ENCODE measurements at places on chromosomes 7 and 10.

GRCh38 chr10:58590152-58590840 is 77.6 kb downstream of the BICC1 start:
- peak; percentile 98 for DNase-seq

DNA sequence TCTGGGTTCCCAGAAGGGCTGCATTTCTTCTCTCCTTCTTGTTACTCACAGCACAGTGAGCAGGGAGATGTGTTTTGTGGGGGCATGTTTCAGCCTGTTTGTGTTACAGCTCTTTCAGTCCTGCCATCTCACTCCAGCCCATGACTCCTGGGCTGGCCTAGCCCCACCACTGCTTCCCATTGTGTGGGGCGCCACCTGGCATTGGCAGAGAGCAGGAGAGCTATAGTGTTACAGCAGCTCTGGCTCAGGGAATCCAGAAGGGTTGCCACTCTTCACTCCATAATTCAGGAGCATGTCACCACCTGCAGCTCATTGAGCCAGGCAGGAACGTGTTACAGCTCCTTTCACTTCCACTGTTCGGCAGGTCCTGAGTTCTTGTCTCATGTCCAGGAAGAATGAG is 30.0 kb downstream of the CLDN12 start:
- no peak for DNase-seq

- DNase-seq, result peak; percentile 62
Measured at GRCh38 chr10:32953277-32953927, 4.6 kb downstream of the ITGB1 start.

GRCh38 chr7:157657741-157658740 is 321.2 kb downstream of the DNAJB6 start:
- DNase-seq, result no peak

DNA sequence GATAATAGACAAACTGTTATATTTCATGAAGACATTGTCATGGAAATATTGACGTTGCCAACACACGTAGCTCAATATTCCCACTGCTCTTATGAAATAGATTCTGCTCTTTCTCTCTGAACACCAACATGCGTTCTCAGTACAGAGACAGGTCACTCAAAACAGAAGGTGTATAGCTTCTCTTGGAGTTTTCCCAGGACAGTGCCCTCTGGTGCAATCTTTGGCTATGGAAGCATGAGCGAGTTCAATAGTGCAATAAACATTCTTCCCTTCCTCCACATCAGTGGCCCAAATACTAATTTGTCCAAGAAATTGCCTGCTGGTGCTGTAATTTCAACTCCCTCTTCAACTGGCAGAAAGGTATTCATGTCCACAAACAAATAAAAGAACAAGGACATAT is 145.3 kb downstream of the MAGI2 start:
- peak; percentile 39 for DNase-seq

GRCh38 chr10:110229155-110229554 is 21.8 kb downstream of the MXI1 start:
- DNase-seq, result no peak

DNA sequence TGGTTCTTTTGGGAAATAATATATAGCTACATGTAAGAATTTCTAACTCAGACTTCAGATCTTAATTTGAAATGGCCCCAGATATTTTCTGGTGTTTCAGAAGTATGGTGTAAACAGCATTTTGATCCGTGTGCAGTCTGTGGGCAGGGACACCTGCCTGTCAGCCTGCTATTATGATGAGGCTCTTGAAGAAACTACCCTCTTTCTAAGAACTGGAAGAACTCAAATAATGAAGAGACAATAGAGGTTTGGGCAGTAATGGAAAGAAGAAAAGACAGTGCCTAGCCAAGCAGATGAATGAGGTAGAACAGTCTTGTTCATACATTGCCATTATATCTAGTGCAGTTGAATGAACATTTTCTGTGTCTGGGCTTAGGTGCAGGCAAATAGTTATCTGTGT is 256.6 kb downstream of the ARHGAP21 start:
- no peak for DNase-seq

- DNase-seq, result no peak
Measured at GRCh38 chr10:122557516-122557915, 3.0 kb upstream of the DMBT1 start.

DNA sequence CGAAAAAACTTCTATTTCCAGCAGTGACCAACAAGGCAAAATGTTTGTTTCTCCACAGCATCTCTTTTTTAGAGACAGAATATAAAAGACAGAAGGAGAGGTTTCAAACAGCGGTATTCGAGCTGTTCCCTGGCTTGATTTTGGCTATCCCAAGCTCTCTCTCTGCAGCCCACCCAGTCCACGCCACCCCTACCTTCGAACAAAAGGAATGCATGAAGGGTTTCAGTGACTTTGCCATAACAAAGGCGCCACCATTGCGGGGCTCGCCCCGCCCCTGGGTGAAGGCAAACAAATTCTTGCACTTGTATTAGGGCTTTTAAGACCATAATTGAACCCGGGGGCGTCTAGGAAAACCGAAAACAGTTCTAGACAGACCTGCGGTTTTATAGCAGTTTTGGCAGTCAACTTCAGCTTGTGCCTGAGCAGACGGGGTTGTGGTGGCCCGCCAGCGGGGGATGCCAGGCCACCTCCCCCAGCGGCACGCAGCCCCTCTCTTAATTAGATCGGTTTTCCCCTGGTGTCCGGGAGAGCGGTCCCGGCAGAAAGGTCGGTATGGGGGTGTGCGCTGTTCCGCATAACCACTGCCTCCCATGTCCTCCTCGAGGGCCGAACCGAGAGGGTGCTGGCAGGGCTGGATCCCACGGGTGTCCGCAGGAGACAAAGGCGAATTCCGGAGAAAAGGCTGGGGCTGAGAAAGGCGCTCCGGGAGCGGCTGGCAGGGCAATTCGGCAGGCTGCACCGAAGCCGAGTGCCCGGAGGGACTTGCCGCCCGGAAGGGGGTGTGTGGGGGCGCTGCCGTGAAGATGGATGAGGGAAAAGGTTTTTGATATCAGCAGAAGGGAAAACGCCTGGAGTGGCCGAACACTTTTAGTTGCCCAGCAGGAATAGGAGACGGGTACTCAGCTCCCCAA is 2.7 kb upstream of the HOXA11 start:
- no peak for DNase-seq

DNA sequence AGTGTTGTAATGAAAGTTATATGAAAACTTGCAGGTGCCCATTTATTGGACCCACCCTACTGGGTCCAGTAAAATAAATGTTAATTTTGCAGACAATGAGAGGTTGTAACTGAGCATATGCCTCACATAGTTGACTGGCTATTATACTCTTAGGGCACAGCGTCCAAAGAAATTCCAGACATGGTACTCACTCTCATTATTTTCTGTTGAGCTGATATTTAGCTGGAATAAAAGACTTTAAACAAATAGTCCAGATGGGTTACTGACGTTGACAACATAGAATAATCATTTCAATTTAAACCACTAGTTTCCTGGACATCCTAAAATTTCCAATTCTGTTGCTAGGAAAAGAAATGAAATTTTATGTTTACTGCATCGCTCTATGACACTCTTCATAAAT is 174.5 kb downstream of the ZNF365 start:
- no peak for DNase-seq

- peak; percentile 75 for DNase-seq
Measured at GRCh38 chr10:33240931-33241330, 93.5 kb downstream of the NRP1 start.

- DNase-seq, result peak; percentile 69
Measured at GRCh38 chr10:113679463-113680189, at the start of gene CASP7. Gene CASP7, plus strand, starts transcription at chr10:113679912. Its CDS starts 17,582 bp downstream, at chr10:113697494.

DNA sequence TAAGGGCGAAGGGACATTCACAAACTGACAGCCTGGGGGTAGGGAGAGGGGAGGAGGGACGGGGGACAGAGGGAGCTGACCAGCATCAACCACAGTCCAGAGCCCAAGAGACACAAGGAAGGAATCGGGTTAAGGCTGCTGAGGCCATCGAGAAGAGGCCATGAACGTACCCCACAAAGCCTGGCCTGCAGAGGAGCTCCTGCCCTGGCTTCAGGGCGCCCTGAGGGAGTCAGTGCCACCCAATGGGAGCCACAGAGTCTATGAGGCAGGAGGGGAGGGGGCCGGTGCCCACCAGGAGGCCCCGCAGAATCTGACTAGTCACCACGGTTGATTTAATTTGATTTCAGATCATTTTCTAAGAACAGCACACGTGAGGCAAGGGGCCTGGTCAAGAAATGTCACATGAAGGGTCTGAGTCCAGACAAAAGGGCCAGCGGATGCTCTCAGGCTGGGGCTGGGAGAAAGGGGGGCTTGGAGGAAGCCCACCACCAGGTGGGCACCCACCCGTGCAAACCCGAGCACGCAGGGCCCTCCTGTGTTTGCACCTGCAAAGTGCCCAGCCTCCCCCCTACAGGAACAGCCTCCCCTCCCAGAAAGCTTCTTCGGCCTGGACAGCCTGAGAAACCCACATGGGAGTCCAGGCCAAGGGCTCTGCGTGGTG is 40.4 kb downstream of the CAMK2B start:
- no peak for DNase-seq

GRCh38 chr7:28032738-28033380 is 147.7 kb downstream of the JAZF1 start:
- DNase-seq, result no peak

GRCh38 chr7:26081638-26082037 is 70.4 kb upstream of the NFE2L3 start:
- DNase-seq, result no peak

DNA sequence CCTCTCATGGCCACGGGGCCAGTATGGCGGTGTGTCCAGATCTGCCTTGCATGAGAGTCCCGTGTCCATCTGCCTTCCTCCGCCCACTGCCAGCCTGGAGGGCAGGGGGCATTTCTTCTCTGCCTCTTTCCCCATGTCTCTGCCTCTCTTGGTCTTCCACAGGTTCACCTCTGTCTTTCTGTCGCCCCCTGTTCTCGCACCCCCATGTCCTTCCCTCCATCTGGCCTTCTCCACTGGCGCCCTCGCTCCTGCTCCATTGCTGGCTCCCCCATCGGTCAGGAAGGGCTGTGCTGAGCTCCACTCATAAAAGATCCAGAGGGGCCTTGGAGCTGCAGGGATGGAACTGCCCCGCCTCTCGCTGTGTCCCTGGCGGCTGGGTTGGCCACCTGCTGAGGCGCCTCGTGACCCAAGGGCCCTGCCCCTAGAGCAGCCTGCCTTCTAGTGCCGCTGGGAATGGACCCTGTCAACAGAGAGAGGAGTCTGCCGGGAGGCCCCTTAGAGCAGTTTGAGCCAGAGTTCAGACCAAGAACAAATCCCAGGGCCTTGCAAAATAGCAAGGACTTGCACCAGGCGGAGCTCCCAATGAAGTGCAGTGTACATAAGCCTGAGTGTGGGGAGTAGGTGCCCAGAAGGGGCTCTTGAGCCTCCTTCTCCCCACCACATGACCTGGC is 42.0 kb downstream of the GOLGA7B start:
- no peak for DNase-seq

- no peak for DNase-seq
Measured at GRCh38 chr10:131853610-131853964, 47.2 kb upstream of the PPP2R2D start.

DNA sequence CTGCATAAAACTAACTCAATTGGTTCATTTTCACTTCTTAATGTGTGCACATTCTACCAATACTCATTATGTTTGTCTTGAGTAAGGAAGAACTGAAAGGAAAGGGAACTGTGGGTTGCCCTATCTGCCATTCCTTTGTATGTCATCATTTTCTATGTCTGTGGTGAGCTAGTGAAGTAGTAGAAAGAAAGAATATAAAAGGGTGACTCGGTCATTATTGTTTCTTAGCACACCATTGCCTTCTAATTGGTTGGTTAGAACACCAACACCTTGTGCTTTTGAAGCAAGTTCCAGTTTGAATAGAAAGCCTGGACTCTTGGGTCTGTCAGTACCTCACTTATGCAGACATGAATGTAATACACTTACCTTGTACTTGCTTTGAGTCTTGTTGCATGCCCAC is 64.3 kb upstream of the MDFIC start:
- no peak for DNase-seq

DNA sequence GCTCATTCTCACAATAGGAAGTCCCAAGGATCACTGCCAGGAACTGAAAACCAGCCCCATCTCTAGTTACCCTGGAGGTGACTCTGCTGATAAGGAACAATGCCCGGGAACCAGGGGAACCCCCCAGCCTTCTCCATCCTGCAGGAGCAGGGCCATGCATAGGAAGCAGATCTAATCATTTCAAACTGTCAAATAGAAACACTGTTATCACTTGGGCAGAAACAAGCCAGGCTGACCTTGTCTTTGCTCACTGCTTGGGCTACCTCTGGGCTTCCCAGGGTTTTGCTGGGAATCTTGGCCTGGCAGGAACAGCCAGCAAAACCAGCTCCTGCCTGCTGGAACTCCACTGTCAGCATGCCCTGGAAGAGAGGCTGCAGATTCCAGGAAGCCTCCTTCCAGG is 114.1 kb downstream of the RNF216 start:
- no peak for DNase-seq

GRCh38 chr7:46215987-46216567 is 295.0 kb upstream of the IGFBP3 start:
- no peak for DNase-seq

DNA sequence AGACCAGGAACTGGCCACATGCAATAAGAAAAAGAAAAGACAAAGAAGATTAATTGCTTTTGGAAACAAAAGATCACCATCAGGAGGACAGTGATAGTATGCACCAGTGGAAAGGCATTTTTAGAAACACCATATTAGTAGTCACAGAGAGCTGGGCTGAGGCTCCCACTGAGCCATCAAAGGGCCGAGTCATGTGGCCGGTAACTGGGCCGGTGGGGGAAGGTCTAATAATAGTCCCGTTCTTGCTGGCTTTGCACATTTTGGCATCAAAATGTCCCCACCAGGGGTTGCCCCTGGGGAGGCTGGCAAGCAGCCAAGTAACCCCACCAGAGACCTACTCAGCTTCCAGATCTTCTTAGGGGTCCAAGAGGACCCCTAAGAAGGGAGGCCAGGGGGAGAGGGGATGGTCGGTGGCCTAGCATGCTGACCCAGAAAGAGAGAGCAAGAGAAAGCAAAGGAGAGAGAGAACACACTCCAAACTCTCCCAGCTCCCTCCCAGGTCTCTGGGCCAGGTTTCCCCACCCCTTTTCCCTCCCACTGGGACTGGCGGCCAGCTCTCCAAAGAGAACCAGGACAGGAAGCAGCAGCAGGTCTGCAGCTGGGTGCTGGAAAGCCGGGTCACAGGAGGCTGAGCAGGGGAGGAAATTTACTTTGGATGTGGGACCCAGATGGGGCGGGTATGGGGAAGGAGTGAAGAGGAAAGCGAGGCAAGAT is 70.2 kb upstream of the FGFR2 start:
- no peak for DNase-seq

- no peak for DNase-seq
Measured at GRCh38 chr7:80905334-80905733, 13.5 kb downstream of the SEMA3C start.
